ENCODE measurements at places on chromosomes 7 and 10.

DNA sequence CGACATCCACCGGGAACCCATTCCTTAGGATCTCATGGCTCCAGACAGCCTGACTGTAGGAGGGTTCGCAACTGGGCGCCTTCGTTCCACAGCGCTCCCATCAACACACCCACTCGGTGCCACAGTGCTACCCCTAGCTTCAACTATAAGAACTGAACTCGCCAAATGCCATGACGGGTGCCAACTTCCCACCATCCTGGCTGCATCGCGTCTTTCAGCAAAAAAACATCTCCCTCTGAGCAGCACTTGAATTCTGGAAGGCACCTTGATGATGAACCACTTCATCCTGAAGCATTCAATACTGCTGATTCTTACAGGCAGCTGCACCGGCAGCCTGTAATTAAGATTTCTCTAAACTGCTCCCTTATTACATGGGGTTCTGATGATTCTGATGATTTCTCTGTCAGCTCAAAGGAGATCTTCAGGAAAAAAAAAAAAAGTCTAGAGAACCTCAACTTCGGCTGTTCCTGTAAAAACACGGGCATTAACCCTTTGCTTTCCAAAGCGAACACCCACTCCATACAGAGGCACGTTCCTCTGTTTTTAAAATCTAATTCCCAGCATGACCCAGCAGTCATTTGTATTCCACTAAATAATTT, 1.3 kb downstream of the CYTH3 start:
- DNase-seq, result peak; percentile 47

GRCh38 chr10:47451998-47452494, 31.9 kb downstream of the ANXA8 start:
- no peak for DNase-seq

- no peak for DNase-seq
These were observed 36.7 kb upstream of the HDAC9 start for GRCh38 chr7:18458830-18459229.

- DNase-seq, result no peak
These were observed 85.4 kb downstream of the ARID5B start for GRCh38 chr10:61986788-61987492.

GRCh38 chr7:42174391-42174912, 62.6 kb downstream of the GLI3 start:
- DNase-seq, result no peak

GRCh38 chr7:145378197-145378596, 542.3 kb upstream of the TPK1 start:
- DNase-seq, result no peak

DNA sequence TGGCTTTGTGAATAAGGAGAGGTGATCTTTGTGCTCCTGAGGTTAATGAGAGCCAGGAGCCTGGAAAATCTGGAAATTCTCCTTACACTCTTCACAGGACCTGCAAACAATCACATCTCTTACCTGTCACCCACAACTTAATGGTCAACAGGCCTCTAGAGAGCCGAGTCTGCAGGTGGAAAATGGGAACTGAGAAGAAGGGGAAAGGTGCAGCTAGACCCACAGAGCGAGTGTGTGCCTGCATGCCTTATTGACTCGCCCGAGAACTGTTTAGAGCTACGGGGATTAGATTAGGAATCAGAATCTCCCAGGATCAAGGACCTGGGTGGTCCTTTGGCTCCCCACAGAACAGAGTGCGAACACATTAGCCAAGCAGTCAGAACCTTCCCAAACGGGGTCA, 329.6 kb downstream of the PTEN start:
- no peak for DNase-seq

- no peak for DNase-seq
These were observed 180.3 kb upstream of the GRB10 start for GRCh38 chr7:50962962-50963374.
